Prostate gland (tissue), 2 donors: ENCODE measurements at places on chromosomes 7 and 10.

DNA sequence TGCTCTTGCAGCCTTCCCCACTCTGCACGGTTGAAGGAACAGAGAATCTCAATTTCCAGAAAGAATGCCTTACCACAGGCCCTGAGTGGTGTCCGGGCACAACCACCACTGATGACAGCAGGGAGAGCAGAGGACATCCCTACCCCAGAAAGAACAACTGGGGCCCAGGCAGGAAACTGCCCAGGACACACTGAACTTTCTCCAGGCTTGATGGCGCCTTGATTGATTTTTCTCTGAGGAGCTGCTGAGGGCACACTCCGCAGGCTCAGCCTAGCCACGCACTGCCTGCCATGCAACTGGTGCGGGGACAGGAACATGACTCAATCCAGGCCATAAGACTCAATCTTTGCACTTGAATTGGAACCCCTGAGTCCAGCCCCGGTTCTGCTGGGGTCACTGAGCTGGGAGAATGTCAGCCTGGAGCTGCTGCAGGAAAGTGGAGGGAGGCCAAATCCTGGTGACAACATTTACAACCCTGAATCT, 5.9 kb downstream of the AKR1B1 start:
- no peak for DNase-seq
- H3K4me1 ChIP-seq: no peaks in the 10 kb centered on the region
- no peak overlapping the region for H3K27ac ChIP-seq
- H3K36me3 ChIP-seq: peaks cover 3% of the 10 kb centered on the region
- no peaks in the 10 kb centered on the region for H3K27me3 ChIP-seq

GRCh38 chr10:79202188-79203013, 133.6 kb downstream of the ZMIZ1 start:
- no peak overlapping the region for H3K27ac ChIP-seq
- no peaks in the 10 kb centered on the region for H3K4me1 ChIP-seq
- H3K27me3 ChIP-seq: no peaks in the 10 kb centered on the region
- no peak for DNase-seq
- no peak overlapping the region for H3K4me3 ChIP-seq
- H3K36me3 ChIP-seq: no peaks in the 10 kb centered on the region

GRCh38 chr7:70775570-70776156, 356.3 kb upstream of the GALNT17 start:
- H3K27ac ChIP-seq: no peak overlapping the region
- DNase-seq: no peak
- H3K4me1 ChIP-seq: no peaks in the 10 kb centered on the region
- H3K36me3 ChIP-seq: no peaks in the 10 kb centered on the region
- H3K27me3 ChIP-seq: no peaks in the 10 kb centered on the region

DNA sequence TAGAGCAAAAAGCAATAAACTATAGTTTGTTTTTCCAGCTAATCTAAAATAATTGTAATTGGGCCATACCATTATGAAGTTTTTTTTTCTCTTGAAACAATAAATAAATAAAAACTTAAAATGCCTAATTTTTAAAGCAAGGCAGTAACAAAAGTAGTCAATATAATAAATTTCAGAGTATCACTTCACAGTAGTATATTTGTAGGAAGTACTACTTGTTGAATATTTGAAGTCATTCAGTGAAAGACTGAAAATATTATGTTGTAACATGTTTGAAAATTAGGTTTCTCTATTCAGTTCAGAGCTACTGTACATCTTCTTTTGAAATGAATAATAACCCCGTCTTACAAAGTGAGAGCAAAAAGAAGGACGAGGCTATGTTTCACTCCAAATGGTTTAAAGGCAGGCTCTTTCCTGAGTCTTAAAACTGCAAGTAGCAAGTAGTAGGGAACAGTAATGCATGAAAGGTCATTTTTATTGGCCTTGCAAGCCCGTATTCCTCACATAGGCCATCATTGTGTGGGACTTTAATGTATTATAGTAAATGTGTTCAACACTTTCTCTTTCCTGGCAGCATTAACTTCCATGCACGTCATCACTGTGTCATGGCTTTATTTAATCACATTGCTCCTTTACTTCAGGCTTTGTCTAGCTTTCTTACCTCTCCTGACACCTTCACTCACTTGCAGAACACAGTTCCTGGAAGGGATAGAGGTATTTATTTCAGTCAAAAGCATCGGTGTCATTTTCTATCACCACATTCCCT, 141.4 kb downstream of the VTI1A start:
- H3K4me3 ChIP-seq: no peak overlapping the region
- H3K4me1 ChIP-seq: no peaks in the 10 kb centered on the region
- H3K36me3 ChIP-seq: no peaks in the 10 kb centered on the region
- no peak overlapping the region for H3K27ac ChIP-seq
- no peaks in the 10 kb centered on the region for H3K27me3 ChIP-seq

GRCh38 chr7:130899638-130900401, 165.8 kb upstream of the KLF14 start:
- H3K27me3 ChIP-seq: no peaks in the 10 kb centered on the region
- peaks cover 17% of the 10 kb centered on the region for H3K4me1 ChIP-seq
- no peak for DNase-seq
- peak overlapping the region; percentile 72 for H3K27ac ChIP-seq
- H3K4me3 ChIP-seq: no peak overlapping the region

DNA sequence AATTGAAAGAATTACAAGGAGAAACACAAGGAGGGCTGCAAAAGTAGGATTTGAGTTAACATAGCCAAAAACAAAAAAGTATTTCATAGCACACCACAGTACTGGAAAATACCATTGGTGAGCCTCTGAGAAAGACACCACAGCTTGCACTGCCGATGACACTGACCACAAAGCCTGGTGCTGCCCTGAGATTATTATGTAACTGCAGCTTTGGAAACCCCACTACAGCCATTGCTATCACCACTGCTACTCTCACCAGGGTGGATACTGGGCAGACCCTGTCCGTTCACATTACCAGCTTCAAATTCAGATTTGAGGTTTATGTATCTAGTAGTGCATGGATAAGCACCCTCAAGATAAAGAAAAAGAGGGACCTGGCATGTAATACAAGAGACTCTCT, 1246.7 kb upstream of the SORCS1 start:
- H3K4me3 ChIP-seq: no peak overlapping the region
- H3K27ac ChIP-seq: no peak overlapping the region
- H3K36me3 ChIP-seq: no peaks in the 10 kb centered on the region
- H3K27me3 ChIP-seq: no peaks in the 10 kb centered on the region

GRCh38 chr7:17302575-17303142, 4.2 kb downstream of the AHR start:
- no peak for DNase-seq
- H3K4me1 ChIP-seq: no peaks in the 10 kb centered on the region
- no peak overlapping the region for H3K27ac ChIP-seq
- H3K4me3 ChIP-seq: no peak overlapping the region
- no peaks in the 10 kb centered on the region for H3K27me3 ChIP-seq
- H3K36me3 ChIP-seq: no peaks in the 10 kb centered on the region

DNA sequence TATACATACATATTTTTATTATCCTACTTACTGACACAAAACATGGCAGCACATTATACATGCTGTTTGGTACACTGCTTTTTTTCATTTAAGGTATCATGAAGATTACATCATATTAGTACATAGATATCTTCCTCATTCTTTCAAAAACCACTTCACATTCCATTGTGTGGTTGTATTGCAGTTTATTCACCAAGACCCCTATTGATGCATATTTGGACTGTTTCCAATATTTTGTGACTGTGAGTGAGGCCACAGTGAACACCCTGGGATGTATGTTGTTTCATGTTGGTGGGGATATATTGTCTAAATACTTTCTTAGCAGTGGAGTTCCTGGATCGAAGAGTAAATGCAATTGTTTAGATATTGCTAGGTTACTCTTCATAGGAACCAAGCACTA, 39.0 kb downstream of the TFAM start:
- H3K27ac ChIP-seq: no peak overlapping the region
- no peaks in the 10 kb centered on the region for H3K27me3 ChIP-seq
- no peak overlapping the region for H3K4me3 ChIP-seq
- H3K36me3 ChIP-seq: no peaks in the 10 kb centered on the region
- no peak for DNase-seq
- H3K4me1 ChIP-seq: no peaks in the 10 kb centered on the region

DNA sequence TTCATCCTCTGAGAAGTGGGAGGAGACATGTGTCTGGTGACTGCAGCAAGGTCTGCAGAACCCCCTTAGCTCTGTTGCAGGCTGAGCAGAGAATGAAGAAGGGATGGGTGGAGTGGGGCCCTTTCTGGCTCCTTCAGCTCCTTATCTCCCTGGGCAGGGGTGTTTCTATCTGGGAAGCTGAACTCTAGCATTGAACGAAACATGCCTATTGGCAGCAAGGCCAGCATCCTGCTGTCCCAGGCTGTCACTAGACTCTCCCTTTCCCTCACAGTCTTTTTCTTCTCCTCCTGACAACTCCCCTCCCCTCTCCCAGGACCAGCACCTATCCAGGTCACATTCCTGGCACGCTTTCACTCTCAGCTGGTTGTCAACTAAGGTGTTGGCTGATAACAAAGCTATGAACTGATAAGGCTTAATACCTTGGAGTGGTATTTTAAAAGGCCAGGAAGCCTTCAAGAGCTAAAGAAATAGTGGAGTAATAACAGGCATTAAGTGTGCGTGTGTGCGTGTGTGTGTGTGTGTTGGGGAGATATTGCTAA, 128.8 kb upstream of the FZD8 start:
- H3K4me3 ChIP-seq: no peak overlapping the region
- no peaks in the 10 kb centered on the region for H3K36me3 ChIP-seq
- H3K4me1 ChIP-seq: no peaks in the 10 kb centered on the region
- H3K27ac ChIP-seq: no peak overlapping the region
- H3K27me3 ChIP-seq: no peaks in the 10 kb centered on the region

DNA sequence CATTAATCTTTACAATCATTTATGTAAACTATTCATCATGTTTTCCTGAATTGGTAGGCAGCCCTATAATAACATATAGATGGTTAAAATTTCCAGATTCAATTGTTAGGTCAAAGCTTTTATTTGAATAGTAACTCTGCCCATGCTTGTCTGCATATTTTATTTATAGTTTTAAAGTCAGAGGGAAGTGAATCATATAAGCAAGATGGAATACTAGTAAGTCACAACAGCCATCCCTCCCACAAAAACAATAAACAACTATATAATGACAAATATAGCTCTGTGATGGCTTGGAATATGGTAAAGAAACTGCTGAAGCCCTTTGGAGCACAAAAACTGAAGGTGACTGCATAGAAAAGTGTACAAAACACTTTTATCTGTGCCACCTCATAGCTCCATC, 156.3 kb upstream of the TMEM106B start:
- H3K4me3 ChIP-seq: no peak overlapping the region
- H3K4me1 ChIP-seq: no peaks in the 10 kb centered on the region
- H3K36me3 ChIP-seq: no peaks in the 10 kb centered on the region
- DNase-seq: no peak
- no peak overlapping the region for H3K27ac ChIP-seq

- H3K4me3 ChIP-seq: no peak overlapping the region
- H3K36me3 ChIP-seq: no peaks in the 10 kb centered on the region
- no peak for DNase-seq
- H3K4me1 ChIP-seq: no peaks in the 10 kb centered on the region
- no peaks in the 10 kb centered on the region for H3K27me3 ChIP-seq
- no peak overlapping the region for H3K27ac ChIP-seq
These were observed 279.8 kb upstream of the SEMA3A start for GRCh38 chr7:84474436-84474835.

- H3K27ac ChIP-seq: peak overlapping the region; percentile 100
- DNase-seq: peak; percentile 42
- no peaks in the 10 kb centered on the region for H3K27me3 ChIP-seq
- no peaks in the 10 kb centered on the region for H3K36me3 ChIP-seq
These were observed 217.2 kb upstream of the MKLN1 start for GRCh38 chr7:131110297-131111080.

DNA sequence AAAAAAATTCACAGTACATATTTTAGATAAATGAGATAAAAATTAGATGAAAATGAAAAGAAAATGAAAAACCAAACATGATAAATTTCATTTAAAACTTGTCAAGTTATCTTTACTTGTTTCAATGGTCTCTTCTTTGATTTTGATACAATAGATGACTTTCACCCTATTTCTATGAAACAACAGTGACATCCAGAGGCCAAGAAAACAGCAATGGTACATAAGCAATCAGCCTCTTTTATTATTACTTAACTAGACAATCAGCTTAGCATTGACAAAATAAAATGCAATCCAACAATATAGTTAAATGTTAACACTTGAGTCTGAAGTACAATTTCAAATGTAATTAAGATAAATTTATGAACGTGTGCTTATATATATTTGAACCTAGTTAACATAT, 74.8 kb upstream of the GPR37 start:
- H3K27ac ChIP-seq: no peak overlapping the region
- no peaks in the 10 kb centered on the region for H3K27me3 ChIP-seq
- H3K36me3 ChIP-seq: no peaks in the 10 kb centered on the region
- no peak overlapping the region for H3K4me3 ChIP-seq
- DNase-seq: no peak

DNA sequence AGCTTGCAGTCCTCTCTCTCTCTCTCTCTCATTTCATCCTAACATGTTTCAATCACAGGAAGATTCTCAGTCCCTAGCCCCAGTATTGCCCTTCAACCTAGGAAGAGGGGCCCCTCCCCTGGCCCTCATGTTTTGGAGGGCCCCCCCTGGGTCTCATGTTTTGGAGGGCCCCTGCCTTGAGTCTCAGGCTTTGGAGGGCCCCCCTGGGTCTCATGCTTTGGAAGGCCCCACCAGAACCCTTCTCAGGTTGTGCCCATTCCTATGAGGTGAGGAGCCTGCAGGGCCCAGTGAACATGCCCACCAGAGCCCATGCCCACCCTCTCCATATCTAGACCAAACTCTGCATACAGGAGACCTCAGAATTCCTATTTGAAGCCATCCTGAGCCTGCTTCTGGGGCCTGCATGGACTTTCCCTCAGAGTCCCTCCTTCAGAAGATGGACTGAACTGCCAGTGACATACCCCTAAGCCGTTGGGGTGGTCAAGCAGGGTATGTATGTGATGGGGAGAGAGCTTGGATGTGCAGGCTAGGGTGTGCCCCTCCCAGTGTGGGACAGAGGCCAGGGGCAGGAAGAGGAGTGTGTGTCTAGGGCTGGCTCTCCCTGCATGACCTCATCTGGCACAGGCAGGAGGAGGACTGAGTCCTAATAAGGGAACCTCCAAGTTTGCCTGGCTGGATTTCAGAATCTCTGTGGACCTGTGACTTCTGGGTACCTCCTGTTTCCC, 8.1 kb upstream of the VDAC2 start:
- H3K4me3 ChIP-seq: no peak overlapping the region
- no peaks in the 10 kb centered on the region for H3K27me3 ChIP-seq
- no peaks in the 10 kb centered on the region for H3K36me3 ChIP-seq
- no peaks in the 10 kb centered on the region for H3K4me1 ChIP-seq
- DNase-seq: peak; percentile 7

- H3K4me3 ChIP-seq: no peak overlapping the region
- no peaks in the 10 kb centered on the region for H3K27me3 ChIP-seq
- no peak overlapping the region for H3K27ac ChIP-seq
- no peaks in the 10 kb centered on the region for H3K36me3 ChIP-seq
- peaks cover 8% of the 10 kb centered on the region for H3K4me1 ChIP-seq
- no peak for DNase-seq
These were observed 36.8 kb downstream of the HK1 start for GRCh38 chr10:69315100-69315542.
